Caco-2 (cell line): ENCODE measurements at places on chromosomes 12 and 14.
A peak's percentile ranks its signal among the peaks of the same experiment; 100 is the strongest.

GRCh38 chr12:59329462-59329861 lies 266.4 kb upstream of the SLC16A7 start:
- no peak for DNase-seq

GRCh38 chr14:58401587-58401986 lies 5.9 kb downstream of the TOMM20L start:
- no peak for DNase-seq

DNA sequence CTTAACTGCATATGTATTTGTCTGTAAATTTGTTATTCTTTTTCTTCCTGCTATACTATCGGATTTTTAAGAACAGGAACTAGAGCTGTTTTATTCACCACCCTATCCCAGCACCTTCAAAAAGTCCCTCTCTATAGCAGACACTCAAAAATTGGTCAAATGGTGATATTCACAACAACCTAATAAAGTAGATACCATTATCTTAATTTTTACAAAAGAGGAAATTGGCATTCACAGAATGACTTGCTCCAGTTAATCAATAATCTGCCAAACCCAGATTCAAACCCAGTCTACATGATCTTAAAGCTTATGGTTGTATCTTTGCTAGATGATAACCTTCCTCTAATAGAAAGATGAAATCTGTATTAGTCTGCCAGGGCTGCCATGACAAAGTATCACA lies 426.6 kb downstream of the EGLN3 start:
- no peak for DNase-seq

- no peak for DNase-seq
These were observed 66.5 kb upstream of the DIO3 start for GRCh38 chr14:101494826-101495225.

GRCh38 chr12:84913129-84913515 lies 523 bp upstream of the SLC6A15 start:
- DNase-seq, result no peak

GRCh38 chr12:95733141-95733825 lies 57.3 kb downstream of the NTN4 start:
- no peak for DNase-seq

- no peak for DNase-seq
These were observed 873.6 kb downstream of the C12orf50 start for GRCh38 chr12:87155621-87156020.

GRCh38 chr14:75484711-75485429 lies 37.4 kb upstream of the BATF start:
- no peak for DNase-seq

DNA sequence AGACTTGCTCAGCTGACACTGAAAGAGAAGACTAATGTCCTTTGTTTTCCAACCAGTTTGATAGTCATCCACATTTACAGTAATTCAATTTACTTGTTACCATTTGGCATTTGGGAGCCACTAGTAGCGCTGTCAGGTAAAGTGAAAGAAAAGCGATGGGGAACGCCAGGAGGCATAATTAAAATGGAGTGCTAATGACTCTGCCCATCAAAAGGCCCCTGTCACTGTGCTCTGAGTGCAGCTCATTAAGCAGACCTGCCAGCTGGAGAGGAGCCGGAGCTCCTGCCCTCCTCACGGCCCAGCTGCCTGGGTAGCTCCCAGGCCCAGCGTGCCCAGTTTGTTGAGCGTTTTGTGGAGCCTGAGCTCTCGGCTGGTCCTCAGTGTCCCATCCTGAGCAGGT lies 463.6 kb upstream of the CCDC196 start:
- no peak for DNase-seq

DNA sequence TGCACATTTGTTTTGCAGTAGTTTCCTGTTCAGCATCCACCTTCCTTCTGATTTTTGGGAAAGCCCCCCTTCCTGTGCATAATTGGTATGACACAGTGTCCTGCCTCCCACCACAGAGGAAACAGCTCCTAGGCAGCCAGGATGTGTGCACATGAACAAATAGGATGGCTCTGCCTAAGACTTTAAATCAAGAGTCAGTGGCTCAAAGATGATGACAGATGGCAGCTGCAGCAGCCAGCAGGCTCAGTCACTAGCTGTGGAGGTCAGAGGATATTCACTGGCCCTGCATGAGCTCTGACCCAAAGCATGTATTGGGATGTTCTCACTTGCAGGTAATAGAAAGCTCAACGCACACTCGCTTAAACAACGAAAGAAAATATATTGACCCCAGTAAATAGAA lies 90.3 kb downstream of the KCNK10 start:
- no peak for DNase-seq

GRCh38 chr12:131499864-131500190 lies 211.1 kb upstream of the SFSWAP start:
- no peak for DNase-seq

DNA sequence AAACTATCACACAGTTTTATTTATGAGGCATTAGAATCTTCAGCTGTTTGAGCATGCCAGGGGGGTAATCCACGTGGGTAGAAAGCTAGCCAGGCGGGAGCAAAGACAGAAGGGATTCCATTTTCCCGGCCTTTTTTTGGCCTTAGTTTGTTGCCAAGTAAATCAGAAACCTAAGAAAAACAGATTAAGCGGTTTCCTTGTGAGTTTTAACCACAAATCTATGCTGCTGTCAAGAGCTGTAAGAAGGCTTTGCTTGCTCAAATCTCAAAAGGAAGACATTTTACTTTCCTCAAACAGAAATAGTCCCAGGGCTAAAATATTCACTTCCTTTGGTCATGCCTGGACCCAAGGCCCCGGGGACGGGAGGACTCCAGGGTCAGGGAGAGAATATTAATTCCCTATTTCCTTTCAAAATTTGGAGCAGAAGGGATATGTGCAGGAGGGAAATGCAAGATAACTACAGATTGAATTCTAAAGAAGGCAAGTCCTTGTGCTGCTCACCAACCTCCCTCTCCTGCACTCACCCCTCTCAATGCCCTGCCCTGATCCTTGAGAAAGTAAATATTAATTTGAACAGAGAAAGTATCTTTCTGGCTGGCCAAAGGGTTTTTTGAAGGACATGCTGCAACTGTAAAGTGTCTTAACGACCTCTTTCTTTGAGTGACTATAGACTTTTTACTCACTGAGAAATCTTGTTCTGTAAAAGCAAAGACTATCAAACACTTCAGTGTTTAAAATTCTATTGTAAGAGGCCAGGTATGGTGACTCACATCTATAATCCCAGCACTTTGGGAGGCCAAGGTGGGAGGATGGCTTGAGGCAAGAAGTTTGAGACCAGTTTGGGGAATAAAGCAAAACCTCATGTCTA lies 75.7 kb downstream of the HSD17B6 start:
- no peak for DNase-seq

- DNase-seq, result no peak
These were observed 41.6 kb downstream of the ACACB start for GRCh38 chr12:109157986-109158385.

DNA sequence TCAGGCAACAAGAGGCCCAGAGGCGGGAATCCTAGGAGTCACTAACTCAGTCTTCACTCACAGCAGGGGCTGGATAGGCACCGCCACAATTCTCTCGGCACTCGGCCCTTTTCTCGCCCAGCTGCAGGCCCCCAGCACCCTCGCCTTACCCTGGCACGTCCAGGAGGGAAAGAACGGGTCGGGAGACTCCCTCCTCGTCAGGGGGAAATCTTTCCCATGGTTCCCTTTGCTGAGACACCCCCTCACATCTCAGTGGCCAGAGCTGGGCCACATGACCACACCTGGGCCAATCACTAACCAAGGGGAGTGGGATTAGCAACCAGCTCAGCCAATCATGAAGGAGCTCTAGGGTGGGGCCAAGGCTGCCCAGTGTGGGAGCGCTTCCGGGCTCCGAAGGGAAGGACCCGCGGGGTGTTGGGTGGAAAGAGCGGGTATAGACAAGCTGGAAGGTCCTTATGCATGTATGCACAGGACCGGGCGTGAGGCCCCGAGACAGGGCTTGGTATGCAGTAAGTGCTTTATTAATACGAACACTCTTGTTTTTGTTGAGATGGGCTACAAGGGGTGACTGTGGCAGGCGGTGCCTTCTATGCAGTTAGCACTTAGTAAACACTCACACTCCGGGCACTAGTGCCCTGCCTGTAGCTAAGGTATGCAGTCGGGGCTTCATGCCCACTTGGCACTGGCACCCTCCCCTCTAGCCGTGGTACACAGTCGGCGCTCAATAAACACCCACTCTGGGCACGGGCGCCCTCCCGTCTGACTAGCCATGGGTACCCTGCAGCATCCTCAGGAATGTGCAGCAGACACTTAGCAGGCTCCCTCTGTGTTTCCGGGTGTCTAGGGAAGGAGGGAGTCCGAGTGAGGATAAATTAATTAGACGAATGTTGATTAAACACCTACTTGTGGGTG lies 40.3 kb downstream of the ADGRD1 start:
- no peak for DNase-seq

- DNase-seq, result no peak
These were observed 70.4 kb downstream of the RCOR1 start for GRCh38 chr14:102662636-102663430.

GRCh38 chr14:104937694-104938365 lies 13.2 kb downstream of the PLD4 start:
- no peak for DNase-seq

DNA sequence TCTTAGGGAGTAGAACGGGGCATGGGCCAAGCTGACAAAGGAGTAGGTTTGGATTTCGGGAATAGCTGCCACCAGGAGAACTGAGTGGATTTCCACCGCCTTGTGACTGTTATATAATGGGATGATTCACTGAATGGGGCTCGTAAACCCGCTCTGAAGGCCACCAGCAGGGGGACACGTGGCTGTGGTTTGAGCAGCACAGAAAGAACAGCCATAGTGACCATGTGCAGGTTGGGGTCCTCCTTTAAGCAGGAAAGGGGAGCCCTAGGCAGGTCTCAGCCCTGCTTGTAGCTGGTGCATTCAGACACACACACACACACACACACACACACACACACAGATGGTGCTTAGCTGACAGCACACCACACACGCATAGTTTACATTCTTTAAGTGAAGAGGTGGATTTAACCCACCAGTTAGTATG lies 8.6 kb upstream of the ASB2 start:
- DNase-seq, result peak; percentile 67

GRCh38 chr14:100604709-100605108 lies 17.5 kb upstream of the BEGAIN start:
- no peak for DNase-seq

DNA sequence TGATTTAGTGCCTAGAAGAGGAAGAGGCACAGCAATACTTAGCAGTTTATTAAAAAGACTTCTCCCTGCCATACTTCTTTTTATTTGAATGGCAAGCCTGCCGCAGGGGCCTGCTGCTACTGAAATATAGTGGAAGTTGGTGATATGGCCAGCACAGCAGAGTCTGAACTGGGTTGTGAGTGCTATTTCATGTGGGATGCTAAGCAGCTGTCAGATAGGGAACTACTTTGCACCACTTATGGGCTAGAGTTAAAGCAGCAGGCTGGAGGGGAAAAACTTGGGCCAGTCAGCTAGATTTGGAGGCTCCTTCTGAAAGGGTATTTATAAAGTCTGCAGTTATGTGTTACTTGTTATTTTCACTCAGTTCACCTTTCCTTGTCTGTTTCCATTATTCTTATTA lies 299.0 kb upstream of the E2F7 start:
- no peak for DNase-seq

GRCh38 chr12:92554158-92555073 lies 148.4 kb upstream of the PLEKHG7 start:
- DNase-seq, result no peak

- DNase-seq, result no peak
These were observed 4.1 kb upstream of the CCER1 start for GRCh38 chr12:90959032-90959431.

GRCh38 chr12:122090759-122091515 lies 12.4 kb downstream of the MLXIP start:
- no peak for DNase-seq

DNA sequence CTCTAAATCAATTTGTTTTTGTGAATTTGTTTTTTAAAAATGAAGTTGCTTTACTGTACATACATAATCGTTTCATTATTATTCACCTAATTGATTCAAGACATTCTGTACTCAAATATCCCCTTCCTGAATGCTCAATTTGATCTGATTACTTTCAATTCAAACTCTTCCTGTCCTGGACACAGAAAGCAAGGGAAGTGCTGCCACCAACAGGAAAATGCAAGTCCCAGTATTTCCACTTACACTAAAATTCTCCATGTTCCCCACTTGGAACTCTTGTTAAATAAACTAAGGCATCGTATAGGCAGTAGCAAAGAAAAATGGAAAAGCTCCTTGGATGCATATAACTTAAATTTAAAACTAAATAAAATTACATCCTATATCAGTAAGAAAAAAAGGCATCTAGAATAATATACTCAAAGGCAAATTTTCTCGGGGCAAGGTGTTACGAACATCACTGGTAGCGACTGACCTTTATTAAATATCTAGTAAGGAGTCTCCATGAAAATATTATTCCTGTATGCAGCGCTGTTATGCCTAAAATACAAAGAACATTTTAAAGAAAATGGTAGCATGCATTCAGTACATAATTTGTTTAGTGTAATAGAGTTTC lies 72.0 kb upstream of the DBX2 start:
- DNase-seq, result peak; percentile 26

DNA sequence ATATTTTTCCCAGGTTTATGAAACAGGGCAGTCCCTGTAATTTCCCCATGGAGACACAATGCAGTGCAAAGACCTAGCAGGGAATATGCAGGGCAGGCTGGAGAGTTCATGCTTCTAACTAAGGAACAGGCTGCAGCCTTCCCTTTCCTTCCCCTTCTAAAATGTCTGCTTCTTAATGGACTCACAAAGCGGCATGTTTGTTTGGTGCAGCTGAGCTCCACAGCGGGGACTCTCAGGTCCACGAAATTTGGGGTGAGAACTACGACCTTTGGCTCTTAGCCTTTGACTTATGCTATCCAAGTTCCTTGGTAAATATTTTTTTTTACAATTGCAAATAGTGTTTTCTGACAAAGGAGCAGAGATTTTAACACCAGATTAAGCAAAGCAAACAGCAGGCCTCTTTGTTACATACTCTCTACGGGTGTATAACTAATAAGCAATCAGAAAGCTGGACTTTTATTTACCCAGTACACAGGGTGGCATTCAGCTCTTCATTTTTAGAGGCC lies 323.6 kb downstream of the ZFP36L1 start:
- DNase-seq, result peak; percentile 64

- no peak for DNase-seq
These were observed 17.7 kb downstream of the ATP2B1 start for GRCh38 chr12:89690925-89691324.

GRCh38 chr12:67039995-67040860 lies 228.9 kb upstream of the CAND1 start:
- no peak for DNase-seq

- DNase-seq, result peak; percentile 66
These were observed at the start of gene HPD for GRCh38 chr12:121858662-121859572. HPD (minus strand) TSS chr12:121858859; CDS start chr12:121858823, 36 bp downstream.
